ENCODE measurements at places on chromosomes 5 and 9. TPM values are rescaled to one million over a fixed set of nuclear protein-coding genes. Genes with fewer than 3 reads are reported as not detected.
A peak's percentile ranks its signal among the peaks of the same experiment; 100 is the strongest.

DNA sequence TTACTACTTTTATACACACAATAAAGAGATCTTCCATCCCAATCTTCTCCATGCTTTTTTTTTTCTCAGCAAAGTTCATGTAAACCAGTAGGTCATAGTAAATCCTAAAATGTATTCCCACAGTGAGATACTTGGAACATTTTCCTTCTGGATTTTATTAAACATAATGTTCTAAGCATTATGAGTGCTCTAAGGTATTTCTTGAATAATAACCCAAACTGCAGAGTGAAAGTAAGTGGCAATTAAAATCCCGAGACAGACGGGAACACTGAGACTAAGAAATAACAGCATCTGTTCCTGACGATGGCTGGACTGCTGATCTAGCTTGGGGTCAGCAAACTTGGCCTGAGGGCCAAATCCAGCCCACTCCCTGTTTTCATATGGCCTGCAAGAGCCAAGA is 359.8 kb downstream of the ARL15 start:
- no peak overlapping the region for H3K27ac ChIP-seq
- no peaks in the 10 kb centered on the region for H3K4me1 ChIP-seq
- no peaks in the 10 kb centered on the region for H3K27me3 ChIP-seq

TAF11L2 gene
- not detected for total RNA-seq

DNA sequence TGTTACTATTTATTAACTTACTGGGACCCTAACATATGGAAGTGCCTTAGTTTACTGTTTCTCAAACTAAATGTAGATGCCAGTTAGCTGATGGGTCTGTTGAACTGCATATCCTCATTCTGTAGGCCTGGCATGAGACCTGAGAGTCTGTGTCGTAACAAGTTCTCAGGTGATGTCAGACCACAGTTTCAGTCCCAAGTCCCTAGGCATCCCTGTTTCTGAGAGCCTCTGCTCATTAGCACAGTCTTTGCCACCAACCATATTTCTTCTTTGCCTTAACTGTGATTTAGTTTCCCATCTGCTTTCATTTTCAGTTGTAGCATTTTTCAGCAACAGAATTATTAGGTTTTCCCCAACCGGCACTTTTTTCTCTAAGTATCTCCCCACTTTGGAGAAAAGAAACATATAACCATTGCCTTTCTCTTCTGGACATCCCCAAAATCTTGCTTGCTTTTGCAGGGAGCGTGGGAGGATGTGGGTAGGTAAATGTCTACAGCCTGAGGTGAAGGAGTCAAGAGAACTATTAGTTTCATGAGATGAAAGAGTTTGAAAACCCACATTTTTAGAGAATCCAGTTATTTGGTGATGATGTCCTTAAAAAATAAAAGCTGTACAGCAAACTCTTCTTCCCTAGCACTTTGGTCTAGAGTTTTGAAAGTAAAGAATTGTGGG is 74.6 kb downstream of the NUDT12 start:
- no peaks in the 10 kb centered on the region for H3K36me3 ChIP-seq
- no peaks in the 10 kb centered on the region for H3K27me3 ChIP-seq
- H3K4me3 ChIP-seq: no peak overlapping the region
- no peak overlapping the region for H3K27ac ChIP-seq

GRCh38 chr9:74173284-74173683 is 323.9 kb upstream of the RORB start:
- H3K27ac ChIP-seq: no peak overlapping the region
- H3K36me3 ChIP-seq: no peaks in the 10 kb centered on the region
- H3K4me1 ChIP-seq: no peaks in the 10 kb centered on the region
- H3K27me3 ChIP-seq: no peaks in the 10 kb centered on the region

GRCh38 chr9:133991214-133991921 is 756 bp downstream of the VAV2 start:
- no peaks in the 10 kb centered on the region for H3K27me3 ChIP-seq
- H3K4me1 ChIP-seq: peaks cover 8% of the 10 kb centered on the region
- peak; percentile 47 for DNase-seq
- peak overlapping the region; percentile 59 for H3K4me3 ChIP-seq
- H3K27ac ChIP-seq: no peak overlapping the region

- DNase-seq: no peak
- no peaks in the 10 kb centered on the region for H3K4me1 ChIP-seq
- H3K36me3 ChIP-seq: no peaks in the 10 kb centered on the region
- no peaks in the 10 kb centered on the region for H3K27me3 ChIP-seq
- no peak overlapping the region for H3K27ac ChIP-seq
Observed at GRCh38 chr9:77424993-77425392, 223.1 kb downstream of the GNA14 start.

- no peak overlapping the region for H3K4me3 ChIP-seq
- no peaks in the 10 kb centered on the region for H3K4me1 ChIP-seq
- H3K27me3 ChIP-seq: no peaks in the 10 kb centered on the region
- DNase-seq: no peak
- no peak overlapping the region for H3K27ac ChIP-seq
Observed at GRCh38 chr5:74073257-74073656, 447.3 kb downstream of the ARHGEF28 start.

DNA sequence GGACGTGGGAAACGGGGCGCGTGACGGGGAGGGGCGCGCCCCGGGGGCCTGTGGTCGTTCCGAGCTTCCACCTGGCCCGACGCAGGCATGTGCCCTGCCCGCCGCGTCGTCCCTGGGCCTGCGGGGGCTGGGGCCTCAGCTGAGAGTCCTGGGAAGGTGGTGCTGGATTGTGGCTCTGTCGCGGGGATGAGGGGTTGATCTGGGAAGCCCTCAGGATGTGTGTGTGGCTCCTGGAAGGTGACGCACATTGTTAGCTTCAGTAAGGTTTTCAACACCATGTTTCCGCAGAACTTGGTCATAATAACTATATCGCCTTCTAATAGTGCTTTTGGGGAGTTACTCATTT is 589.1 kb downstream of the MTRR start:
- H3K36me3 ChIP-seq: no peaks in the 10 kb centered on the region
- H3K4me1 ChIP-seq: no peaks in the 10 kb centered on the region
- no peaks in the 10 kb centered on the region for H3K27me3 ChIP-seq
- no peak for DNase-seq
- peak overlapping the region; percentile 71 for H3K27ac ChIP-seq
- peak overlapping the region; percentile 93 for H3K4me3 ChIP-seq

ACSL6 gene
- 0.25 TPM for total RNA-seq
